Hepatic stellate cell (primary cell): ENCODE measurements at places on chromosomes 3 and 15.

DNA sequence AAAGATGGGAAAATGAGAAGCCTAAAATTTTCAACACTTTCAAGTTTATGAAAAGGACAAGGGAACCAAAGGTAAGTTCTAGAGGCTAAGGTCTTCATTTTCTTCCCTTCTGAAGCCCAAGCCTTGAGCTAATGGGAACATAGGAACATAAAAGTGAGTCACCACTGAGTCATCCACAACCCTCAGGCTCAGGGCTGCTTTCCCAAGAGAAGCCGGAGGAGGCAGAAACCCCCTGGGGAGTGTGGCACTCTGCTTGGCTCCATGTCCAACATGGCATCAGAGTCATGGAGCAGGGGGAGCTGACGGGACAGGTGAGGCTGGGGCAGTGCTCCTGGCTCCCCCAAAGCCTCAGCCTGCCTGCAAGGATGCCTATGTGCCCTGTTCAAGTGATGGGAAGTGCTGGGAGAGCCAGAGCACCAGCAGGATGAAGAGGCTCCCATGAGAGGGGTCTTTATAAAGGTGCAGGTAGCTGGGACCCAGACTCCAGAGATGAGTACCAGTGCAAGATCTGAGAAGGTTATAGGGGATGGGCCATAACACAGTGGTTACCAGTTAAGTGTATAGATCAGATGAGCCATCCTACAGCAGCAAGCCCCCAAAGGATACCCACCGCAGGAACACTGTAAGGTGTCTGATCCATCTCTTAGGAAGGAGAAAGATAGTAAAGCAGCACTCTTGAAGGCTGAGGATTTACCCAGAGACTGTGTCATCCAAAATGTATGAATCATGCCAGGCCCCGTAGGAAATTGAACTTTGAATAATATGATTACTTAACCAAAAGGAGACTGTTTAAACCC lies 31.8 kb upstream of the RYR3 start:
- DNase-seq: peak; percentile 52

DNA sequence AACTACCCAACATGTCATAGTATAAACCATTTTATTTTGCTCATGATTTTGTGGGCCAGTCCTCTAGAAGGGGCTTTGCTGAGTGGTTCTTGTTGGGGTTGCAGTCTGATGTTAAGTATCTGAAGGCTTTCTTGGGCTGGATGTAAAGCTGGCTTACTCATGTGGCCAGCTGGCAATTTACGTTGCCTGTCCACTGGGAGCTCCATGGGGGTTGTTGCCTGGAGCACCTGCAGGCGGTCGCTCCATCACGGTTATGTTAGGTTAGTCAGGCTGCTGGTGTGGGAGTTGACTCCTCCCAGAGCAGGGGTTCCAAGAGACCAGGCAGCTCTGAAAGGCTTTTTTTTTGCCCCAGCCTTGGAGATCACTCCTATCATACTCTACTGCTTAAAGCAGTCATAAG lies 98.1 kb downstream of the NR1D2 start:
- no peak for DNase-seq

DNA sequence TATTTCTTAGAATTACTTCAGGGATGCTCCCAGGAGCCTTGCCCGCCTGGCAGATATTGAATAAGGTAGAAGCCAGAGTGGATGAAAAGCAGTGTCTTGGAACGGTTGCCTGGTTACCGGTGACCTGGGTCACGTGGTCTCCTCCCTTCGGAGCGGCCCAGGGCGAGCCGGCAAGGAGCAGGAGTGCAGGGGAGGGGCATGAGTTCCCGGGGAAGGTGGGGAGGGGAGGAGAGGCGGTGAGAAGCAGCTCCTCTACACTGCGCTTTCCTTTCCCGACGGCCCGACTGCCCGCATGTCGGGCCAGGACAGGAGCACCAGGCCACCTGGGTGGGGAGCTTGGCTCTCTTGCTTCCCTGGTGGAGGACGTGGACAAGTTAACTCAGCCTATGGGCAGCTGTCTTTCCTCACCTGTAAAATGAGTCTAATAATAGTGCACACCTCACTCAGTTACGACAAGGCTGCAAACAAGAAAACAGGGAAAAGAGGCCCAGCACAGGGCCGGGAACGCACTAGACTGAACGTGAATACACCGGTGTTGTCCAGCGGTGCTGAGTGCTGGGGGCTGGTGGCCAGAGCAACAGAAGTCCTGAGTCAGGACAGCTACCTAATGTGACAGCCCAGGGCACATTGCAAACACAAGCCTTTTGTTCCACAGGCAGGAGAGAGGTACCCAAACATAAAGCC lies 198.3 kb downstream of the ADAMTS9 start:
- DNase-seq: no peak

DNA sequence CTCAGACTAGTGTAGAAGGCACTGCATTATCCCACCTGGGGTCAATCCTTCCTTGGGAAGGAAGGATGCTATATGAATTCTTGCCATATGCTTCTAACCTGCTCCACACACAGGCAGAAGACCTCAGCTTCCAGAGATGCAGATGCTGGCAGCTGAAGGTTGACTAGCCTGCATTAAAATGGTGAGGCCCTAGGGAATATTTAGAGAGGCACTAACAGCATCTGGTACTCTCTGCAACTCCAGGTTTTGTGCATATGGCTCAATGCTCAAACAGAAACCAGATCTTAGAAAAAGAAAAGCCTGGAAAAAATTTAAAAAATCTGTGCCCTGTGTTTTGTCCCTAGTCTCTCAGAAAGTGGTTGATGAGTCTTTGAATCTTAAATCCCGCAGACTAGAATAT lies 56.0 kb upstream of the MYRIP start:
- DNase-seq: no peak

DNA sequence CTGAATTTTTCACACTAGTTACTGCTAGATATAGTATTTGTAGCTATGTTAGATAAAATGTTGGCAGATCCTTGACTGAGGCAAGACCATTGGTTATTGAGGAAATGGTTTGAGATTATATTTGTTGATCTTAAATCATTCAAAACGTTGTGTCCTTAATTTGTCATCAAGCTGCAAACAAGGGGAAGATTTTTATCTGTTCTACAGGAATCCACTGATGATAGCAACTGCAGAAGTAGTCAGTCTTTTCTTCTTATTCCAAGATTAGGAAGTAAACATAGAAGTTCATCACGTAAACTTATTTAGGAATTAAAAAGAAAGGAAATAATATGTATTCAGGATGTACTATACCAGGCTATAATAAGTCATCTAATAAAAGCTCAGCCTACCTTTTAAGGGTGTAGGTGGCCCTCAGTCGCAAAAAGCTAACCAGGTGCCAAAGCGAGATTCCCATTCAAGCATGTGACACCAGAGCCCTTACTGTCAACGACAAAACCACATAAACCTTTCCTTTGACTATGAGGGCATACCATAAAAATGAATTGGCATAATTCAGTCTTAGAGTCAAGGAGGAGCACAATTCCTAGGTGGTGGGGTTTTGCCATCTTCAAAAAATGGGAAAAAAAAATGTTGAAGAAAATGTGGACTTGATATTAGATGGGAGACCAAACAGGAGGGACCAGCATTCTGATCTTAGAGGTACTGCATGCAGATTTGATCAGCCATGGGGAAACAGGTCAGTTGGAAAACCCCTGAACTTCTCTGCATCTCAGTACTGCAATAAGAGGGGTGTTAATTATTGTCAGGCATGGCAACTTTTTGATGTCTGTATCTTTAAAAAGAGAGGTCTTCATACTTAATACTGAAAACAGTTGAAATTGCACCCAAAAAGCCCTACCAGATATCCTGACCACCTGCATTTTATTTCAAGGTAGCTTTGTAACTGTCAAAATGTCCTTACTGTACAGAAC lies 212.5 kb upstream of the UBE2E1 start:
- no peak for DNase-seq

GRCh38 chr15:79804838-79805237 lies 92.0 kb downstream of the MTHFS start:
- DNase-seq: no peak

- no peak for DNase-seq
Observed at GRCh38 chr3:102206511-102207031, 228.2 kb upstream of the ZPLD1 start.

GRCh38 chr15:77808075-77808474 lies 175.4 kb upstream of the LINGO1 start:
- no peak for DNase-seq

DNA sequence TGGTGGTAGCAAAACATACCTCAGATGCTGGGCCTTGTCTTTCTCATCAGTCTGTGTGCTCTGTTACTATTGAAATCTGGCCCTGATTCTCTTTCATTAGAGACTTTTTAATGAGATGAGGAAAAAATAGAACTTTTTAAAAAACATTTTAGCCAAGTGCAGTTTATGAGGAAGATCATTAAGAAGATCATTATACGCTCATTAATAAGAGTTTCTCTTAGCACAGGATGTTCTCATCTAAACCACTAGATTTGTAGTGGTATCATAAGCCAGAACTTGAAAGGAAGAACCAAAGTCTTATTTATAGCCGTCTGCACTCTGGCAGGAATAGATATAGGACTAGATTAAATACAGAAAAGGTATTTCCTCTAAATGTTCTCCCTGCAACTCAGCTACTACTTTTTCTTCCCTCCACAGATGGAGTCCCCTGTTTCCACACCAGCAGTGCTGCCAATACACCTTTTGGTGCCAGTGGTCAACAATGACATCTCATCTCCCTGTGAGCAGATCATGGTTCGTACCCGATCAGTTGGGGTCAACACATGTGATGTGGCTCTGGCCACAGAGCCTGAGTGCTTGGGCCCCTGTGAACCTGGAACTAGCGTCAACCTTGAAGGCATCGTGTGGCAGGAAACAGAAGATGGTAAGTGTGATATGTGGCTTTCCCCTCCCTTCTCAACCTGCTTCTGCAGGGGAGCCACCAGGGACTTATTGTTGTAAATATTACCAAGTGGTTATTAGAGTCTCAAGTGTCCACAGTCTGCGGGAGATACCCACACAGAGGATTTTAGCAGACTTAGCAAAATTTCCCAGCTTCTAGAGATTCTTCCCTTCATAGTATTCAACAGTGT lies 152.8 kb downstream of the RBPMS2 start:
- no peak for DNase-seq

- DNase-seq: no peak
Observed at GRCh38 chr3:9279966-9280365, 30.5 kb upstream of the SRGAP3 start.

DNA sequence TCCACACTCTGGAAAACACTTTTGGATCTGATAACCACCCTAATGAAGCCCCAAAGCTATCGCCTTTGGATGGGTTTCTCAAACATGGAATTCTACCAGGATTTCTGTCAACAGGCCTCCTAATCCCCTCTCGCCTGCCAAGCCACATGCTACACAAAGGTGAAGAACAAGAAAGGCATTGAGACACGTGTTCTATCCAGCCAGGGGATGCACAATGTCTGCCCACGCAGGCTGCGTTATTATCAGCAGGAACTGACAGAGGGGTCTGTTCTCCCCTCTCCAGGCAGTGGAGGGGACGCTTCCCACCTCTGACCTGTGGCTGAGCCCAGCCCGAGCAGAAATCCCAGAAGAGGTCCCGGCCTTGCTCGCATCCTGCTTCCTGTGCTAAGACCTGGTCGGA lies 45.4 kb upstream of the THBS1 start:
- no peak for DNase-seq

DNA sequence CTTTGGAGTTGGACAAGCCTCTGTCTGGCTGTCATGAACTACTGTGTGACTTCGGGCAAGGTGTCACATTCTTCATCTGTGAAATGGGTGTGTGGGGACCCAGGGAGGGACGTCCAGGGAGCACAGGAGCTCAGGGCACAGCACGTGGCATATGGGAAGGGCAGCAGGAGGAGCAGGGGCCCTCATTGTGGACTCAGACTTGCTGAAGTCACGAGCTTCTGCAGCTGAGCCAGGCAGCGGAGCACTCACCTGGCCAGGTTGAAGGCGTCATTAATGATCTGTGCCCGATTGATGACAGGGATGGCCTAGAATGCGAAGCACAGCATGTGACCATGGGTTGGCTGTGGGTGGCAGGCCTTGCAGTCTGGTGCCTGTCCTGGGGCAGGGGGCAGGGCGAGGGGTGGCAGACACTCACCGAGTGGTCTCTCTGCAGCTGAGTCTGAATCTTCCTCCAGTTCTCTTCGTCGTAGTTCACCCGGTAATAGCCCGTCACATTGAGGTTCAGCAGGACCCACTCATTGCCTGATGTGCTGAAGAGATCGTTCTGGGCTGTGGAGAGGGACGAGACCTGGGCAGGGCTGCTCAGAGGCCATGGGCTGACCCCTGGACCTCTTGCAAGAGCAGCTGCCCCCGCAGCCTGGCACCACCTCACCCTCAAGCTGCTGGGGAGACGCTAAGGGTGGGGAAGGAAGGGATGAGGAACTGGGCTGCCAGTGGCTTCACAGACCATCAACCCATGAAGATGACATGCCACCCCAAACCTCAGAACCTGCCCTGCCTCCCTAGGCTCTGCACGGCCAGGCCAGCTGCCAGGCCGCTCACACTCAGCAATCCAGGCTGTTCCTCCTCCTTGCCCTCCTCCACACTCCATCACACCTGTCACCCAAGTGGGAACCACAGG lies 15.4 kb downstream of the ANPEP start:
- no peak for DNase-seq

- DNase-seq: peak; percentile 40
Observed at GRCh38 chr15:40500568-40501330, 30.0 kb downstream of the CHST14 start.

DNA sequence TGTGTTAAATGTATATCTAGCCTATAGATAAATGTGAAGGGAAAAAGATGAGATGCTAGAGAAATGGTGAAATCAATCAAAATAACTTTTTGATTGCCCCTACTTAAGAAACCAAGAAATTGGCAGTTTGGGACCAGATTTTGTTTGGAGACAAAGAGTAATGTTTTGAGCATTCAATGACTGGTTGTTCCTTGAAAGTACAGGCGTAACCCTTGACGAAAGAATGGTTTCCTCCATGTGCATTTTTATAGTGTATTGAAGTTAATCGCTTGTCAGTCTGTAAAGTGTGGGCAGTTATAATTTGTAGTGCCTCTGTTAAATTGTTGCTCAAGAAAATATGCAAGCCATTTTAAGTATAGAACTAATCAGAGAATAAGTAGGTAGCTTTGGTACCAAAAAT lies 1.2 kb downstream of the KIF23 start:
- no peak for DNase-seq

- no peak for DNase-seq
Observed at GRCh38 chr15:48592933-48593332, 52.6 kb downstream of the FBN1 start.

- DNase-seq: peak; percentile 42
Observed at GRCh38 chr15:38699633-38700230, 135.1 kb upstream of the RASGRP1 start.

GRCh38 chr3:28039234-28039633 lies 202.2 kb upstream of the CMC1 start:
- no peak for DNase-seq

DNA sequence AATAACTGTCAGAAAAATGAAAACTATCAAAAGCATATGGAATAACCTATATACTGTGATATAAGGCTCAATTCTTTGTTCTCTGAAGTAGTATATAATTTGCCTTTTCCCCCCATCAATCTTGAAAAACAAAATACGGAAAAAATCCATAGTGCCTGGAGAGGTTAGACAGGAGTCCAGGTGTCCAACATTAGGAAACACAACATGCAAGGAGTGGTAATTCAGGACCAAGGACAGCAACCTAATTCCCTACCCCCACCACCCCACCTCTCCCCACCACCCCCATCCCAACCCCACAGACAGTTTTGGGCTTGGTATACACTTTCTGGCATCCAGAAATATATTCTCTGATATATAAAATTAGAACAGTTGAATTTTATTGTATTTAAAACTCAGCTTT lies 55.1 kb upstream of the SLC25A26 start:
- DNase-seq: no peak
